ENCODE measurements at places on chromosomes 1 and 21.

DNA sequence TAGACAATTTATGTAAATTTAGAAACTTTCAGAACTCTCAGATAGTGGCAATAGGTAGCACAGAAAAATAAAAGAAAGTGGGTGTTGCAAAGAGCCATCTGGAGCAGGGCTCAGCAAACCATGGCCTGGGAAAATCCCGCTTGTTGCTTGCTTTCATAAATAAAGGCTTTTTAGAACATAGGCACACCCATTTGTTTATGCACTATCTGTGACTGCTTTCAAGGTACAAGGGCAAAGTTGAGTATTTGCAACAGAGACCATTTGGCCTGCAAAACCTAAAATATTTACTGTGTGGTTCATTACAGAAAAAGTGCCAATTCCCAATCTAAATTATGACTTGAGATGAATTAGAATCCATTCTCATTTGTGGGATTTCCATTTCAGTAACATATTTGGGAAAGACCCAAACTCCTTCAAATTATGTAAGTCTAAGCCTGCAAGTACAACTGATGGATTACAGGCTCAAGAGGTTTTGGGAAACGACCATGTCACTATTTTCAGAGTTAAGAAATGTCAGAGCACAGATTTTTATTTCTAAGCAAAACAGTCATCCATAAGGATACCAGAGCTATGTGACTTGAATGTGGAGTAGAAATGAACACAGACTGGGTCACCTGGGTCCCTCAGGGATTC lies 43.5 kb upstream of the DPT start:
- DNase-seq, result no peak

DNA sequence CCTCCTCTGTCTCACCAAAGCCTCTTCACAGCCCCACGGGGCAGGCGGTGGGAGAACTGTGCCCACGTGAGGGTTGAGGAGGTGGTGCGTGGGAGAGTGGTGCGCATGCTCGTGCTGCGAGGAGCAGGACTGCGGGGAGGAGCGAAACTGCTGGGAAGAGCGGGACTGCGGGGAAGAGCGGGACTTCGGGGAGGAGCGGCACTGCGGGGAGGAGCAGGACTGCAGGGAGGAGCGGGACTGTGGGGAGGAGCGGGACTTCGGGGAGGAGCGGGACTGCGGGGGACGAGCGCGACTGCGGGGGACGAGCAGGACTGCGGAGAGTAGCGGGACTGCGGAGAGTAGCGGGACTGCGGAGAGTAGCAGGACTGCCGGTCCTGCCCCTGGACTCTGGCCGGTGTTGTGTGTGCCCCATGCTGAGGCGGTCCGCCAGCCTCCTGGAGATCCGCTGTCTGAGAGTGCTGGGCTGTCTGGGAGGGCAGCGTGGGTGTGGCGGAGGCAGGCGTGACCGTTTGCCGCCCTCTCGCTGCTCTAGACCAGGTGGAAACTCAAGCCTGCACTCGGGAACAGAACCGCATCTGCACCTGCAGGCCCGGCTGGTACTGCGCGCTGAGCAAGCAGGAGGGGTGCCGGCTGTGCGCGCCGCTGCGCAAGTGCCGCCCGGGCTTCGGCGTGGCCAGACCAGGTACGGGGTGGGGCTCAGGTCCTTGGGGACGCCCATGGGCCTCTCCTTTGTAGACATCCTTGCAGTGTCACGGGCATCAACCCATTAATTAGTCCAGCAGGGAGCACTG lies 24.6 kb downstream of the TNFRSF1B start:
- DNase-seq, result no peak

DNA sequence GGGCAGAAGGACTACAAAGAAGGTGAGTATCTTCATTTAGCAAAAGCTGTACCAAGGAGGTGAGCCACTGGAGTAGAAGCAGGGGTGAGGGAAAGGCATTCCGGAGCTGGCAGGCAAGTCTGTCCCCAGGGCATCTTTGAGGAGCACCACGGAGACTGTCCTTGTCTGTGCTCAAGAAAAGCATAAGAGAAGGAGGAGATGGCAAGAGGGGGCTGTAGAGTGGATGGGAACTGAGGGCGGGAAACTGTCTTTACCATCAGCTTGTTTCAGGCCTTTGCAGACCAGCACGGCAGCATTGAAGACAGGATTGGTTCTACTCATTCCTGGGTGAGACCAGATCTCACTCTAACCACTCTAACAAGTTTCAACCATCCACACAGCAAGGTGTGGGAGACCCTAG lies 355.8 kb downstream of the AJAP1 start:
- no peak for DNase-seq

DNA sequence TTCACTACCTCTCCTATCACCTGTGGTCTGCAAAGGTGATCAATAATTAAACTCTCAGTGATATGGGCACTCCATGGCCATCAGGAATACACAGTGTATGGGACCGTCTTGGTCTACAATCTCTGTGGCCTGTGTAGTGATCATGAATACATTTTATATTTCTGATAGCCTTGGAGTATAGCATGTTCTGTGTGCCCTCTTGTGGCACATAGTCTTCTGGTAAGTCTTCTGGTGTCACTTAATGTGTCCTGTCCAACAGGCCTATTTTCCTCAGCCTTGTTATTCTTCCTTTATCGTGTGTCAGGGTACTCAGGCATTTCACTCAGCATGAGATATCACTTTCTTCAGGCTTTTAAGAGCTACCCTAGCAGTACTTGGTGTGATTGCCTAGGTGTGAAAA lies 393.6 kb downstream of the AGBL4 start:
- no peak for DNase-seq

DNA sequence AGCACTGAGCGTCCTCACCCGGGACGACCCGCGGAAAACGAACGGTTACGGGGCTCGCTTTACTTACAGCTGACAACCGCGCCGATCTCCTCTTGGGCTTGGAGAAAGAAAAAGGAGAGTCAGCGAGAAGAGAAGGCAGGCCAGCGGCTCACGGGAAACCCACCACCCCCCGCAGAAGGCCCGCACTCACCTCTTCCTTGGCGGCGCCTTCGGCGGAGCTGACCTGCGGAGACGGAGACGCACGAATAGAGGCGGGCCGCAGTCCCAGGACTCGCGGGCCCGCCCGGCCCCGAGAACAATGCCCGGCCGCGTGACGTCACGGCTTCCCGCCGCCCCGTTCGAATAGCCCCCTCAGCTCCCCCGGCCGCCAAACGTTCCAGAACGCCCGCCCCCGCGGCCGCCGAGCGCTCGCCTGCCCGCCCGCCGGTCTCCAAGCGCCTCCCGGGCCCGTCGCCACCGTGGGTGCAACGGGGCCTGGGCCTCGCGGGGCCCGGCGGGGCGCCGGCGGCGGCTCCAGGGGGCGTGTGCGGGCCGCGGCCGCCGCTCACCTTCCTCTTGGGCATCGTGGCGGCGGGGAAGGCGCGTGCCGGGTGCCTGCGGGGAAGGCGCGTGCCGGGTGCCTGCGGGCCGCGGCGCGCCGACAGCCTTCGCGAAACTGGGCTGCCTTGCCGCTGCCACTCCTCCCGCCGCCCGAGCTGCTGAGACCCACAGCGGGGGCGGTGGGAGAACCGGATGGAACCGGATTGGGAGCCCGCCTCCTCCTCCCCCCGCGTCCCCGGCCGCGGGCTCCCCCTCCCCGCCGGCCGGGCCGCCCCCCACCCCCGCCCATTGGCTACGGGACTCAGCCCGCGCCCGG lies at the start of gene HMGN1:
HMGN1 (minus strand) TSS at position 734 of the 856 bp plus-strand sequence; CDS start at position 563, 171 bp downstream.
- DNase-seq, result no peak

DNA sequence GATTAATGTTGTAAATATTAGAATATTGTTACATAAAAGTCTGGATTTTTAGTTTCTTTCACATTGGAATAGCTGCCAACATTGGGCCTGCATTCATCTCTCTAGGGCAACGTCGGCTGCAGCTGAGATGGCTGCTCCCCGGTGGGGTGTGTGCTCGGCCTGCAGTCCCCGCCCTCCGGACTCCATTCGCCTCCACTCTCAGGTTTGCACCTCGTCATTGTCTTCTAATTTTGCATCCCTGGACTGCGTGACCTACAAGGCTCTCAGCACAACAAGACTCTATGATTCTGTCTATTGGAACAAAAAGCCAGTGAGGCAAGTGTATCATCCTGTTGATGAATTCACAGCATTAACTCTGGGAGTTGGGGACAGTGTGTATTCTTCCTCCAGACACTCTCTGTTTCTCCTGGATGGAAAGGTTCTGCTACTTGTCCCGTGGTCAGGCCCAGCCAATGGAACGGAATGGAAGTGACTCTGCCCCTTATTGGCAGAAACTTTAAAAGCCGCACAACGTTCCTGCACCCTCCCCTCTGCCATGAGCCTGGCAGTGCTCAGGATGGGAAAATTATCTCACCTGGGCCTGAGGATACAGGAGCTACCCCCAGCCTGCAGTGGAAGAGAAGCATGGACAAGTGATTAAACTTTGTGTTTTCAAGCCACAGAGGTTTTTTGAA lies 105.0 kb upstream of the SAMD11 start:
- no peak for DNase-seq

DNA sequence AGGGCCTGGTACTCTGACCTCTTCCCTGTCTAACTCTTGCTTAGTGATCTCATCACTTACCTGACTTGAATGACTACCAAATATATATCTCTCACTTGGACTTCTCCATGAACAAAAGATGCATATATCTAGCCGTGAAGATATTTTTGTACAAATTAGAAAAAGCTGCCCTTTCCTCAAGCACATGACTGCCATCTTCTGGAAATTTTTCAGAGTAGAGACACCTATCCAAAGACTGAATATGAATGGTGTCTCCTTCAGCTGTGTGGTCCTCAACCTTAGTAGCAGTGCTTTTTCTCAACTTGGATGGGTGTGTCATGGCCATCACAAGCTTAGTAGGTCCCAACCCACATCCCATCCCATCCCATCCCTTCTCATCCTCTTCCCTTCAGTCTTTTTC lies 142.3 kb downstream of the DNM3 start:
- DNase-seq, result no peak

- no peak for DNase-seq
These were observed 889 bp upstream of the CCNL2 start for GRCh38 chr1:1399872-1400575.

- no peak for DNase-seq
These were observed 163.6 kb upstream of the HP1BP3 start for GRCh38 chr1:20950679-20951078.

GRCh38 chr1:111161843-111162487 lies 21.9 kb downstream of the CEPT1 start:
- no peak for DNase-seq

DNA sequence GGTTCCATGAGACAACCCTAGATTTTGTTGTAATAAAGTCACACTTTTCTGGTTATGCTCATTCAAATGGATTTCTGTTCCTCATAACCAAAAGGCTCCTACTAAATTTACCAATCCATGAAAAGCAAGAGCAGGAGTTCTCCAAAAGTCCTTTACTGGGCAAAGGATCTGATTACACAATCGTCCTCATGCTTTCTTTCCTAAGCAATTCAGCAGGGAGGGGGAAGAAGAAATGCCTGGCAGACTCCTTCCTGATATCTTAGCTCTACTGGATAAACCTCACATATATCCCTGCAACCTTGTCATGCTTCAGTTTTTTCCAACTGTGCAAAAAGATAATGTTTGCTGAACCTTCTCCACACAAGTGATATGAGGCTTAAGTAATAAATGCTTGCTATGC lies 67.6 kb upstream of the GUCA2B start:
- no peak for DNase-seq

- no peak for DNase-seq
These were observed 199.4 kb upstream of the CACYBP start for GRCh38 chr1:174800216-174800851.

DNA sequence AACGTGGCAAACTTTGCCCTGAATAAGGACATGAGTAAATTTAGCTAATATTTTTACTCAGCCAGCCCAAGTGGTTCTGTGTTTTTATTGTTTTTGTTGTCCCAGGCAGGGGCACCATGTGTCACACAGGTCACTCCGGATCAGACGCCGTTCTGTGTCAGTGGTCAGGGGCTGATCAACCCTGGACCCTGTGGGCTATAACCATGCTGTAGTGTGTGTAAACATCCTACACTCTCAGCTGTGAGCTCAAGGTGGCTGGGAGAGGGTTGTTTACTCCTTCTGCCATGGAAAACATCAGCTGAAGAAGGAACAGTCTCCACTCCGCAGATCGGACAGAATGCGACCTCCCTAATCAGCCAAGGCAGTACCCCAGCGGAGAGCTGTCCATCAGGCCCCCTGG lies 26.5 kb upstream of the KCNQ4 start:
- DNase-seq, result no peak

DNA sequence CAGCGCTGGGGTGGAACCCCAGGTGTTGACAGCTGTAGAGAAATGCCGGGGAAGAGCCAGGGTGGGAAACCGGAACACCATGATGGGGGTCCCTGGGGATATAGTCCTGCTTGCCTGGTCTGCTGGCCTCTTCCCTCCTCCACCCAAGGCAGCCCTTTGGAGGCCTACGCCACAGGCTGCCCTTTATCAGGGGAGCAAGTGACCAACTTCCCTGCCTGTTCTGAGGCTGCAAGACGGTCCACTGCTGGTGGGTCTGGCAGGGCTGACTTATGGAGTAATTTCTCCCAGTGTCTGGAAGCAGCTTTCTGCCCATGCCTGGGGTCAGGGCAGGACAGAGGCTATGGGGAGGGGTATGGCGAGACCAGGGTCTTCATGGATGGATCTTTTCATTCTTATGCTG lies 50.8 kb upstream of the EDN2 start:
- no peak for DNase-seq

GRCh38 chr1:6188466-6188865 lies 8.3 kb upstream of the CHD5 start:
- DNase-seq, result no peak

- no peak for DNase-seq
These were observed 8.9 kb downstream of the MAP1LC3C start for GRCh38 chr1:241990040-241990439.

- DNase-seq, result no peak
These were observed at the start of gene CDKN2C for GRCh38 chr1:50969611-50970508. CDKN2C (plus strand) TSS chr1:50970245; CDS start chr1:50970369, 124 bp downstream.

DNA sequence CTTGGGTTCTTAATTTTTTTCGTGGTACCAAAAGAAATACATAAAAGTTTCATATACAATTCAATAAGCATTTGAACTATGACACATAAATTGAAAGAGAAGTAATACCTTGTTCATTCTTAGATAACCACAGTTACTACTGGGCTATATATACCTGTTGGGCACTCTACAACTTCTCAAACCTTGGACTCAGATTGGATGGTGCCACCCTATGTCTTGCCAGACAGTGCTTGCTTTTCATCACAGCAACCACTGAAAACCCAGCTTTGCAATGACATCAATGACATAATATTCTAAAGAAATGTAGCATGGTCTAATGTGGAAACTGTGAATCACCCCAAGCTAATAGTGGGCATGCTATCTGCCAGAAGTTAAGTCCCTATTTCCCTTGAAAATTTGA lies 62.8 kb upstream of the DPH5 start:
- no peak for DNase-seq

- no peak for DNase-seq
These were observed 7.4 kb upstream of the CELSR2 start for GRCh38 chr1:109241841-109242345.

- no peak for DNase-seq
These were observed 892.3 kb downstream of the LTN1 start for GRCh38 chr21:28100366-28100765.

DNA sequence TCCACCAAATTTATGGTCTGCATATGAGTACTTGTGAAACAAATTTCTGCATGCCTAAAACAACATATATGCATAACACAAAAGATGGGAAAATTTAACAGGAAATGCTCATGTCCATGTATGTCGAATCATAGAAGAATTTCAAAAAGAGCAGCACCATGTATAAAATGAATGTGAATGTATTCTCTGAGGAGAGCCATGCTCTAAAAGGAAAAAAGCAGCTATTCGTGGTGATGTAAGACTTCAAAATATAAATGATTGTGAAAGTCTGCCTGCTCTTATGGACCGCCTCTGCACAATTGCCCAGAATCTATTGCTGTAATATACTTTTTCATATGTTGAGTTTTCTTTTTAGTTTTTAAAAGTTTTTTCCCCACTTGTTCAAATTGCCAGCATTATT lies 66.8 kb downstream of the EPB41 start:
- no peak for DNase-seq

GRCh38 chr1:225427235-225428067 lies at the start of gene LBR:
LBR (minus strand) TSS chr1:225428038; CDS start chr1:225424075, 3,963 bp downstream.
- DNase-seq, result no peak
